Suprapubic skin (tissue), 4 donors: ENCODE measurements at places on chromosomes 4 and X. TPM values are rescaled to one million over a fixed set of nuclear protein-coding genes. Genes with fewer than 3 reads are reported as not detected.

GRCh38 chrX:31038575-31039326 is 33.1 kb downstream of the FTHL17 start:
- no peak for DNase-seq
- no peaks in the 10 kb centered on the region for H3K4me1 ChIP-seq
- H3K27me3 ChIP-seq, result no peaks in the 10 kb centered on the region
- H3K4me3 ChIP-seq, result no peak overlapping the region
- no peaks in the 10 kb centered on the region for H3K36me3 ChIP-seq
- H3K27ac ChIP-seq, result no peak overlapping the region

SSX4B gene
- not detected for total RNA-seq

GRCh38 chrX:67596839-67597790 is 53.3 kb downstream of the AR start:
- H3K27me3 ChIP-seq, result no peaks in the 10 kb centered on the region
- H3K36me3 ChIP-seq, result no peaks in the 10 kb centered on the region
- no peaks in the 10 kb centered on the region for H3K4me1 ChIP-seq
- no peak overlapping the region for H3K27ac ChIP-seq
- DNase-seq, result no peak

GRCh38 chrX:48573690-48574269 is 504 bp upstream of the RBM3 start:
- H3K4me1 ChIP-seq, result peaks cover 19% of the 10 kb centered on the region
- peak overlapping the region; percentile 99 for H3K27ac ChIP-seq
- DNase-seq, result peak; percentile 71
- H3K4me3 ChIP-seq, result peak overlapping the region; percentile 67
- peaks cover 25% of the 10 kb centered on the region for H3K36me3 ChIP-seq

DNA sequence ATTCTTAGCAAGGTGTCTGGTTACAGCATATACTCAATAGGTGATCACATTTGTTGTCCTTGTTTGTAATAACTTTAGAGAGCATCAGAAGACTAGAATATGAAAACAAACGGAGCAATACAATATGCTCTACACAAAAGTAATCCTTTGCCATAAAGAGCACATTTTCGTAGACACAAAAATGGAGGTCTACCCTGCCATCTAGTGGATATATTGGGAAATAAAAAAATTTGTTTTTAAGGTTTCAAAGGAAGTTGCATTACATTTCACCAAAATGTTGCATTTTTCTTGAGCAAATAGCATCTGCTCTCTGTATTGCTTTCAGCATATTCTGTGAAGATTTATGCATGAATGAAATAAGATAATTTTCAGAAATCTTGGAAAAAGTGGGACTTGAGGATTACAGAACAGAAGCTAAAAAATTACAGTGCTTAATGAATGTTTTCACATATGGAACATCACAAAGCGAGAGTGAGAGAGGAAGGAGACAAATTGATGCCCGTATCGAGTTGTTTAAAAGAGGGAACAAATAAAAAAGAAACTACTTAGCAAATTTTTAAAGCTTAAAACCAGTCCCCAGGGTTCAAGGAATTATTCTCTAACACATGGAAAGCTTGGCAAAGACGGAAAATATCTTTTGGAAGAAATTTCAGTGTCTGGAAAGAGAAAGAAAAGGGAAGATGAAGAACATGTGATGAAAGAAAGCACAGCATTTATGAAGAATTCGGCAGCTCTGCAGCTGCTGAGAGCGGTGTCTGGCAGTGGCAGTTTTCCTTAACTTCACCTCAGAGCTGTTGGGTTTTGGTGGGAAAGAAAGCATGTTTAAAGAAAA is 390.1 kb downstream of the ANKRD50 start:
- H3K27ac ChIP-seq, result no peak overlapping the region
- H3K36me3 ChIP-seq, result no peaks in the 10 kb centered on the region
- H3K27me3 ChIP-seq, result no peaks in the 10 kb centered on the region
- no peaks in the 10 kb centered on the region for H3K4me1 ChIP-seq

- DNase-seq, result peak; percentile 77
- no peak overlapping the region for H3K27ac ChIP-seq
- H3K4me3 ChIP-seq, result peak overlapping the region; percentile 46
- no peaks in the 10 kb centered on the region for H3K36me3 ChIP-seq
- H3K27me3 ChIP-seq, result peaks cover 83% of the 10 kb centered on the region
These were observed 639 bp upstream of the SORCS2 start for GRCh38 chr4:7191546-7192251.

ALAS2 gene
- not detected for total RNA-seq

PDLIM3 gene
- 19.8 TPM for total RNA-seq

GCNA gene
- 0.47 TPM for total RNA-seq

- H3K27me3 ChIP-seq, result no peaks in the 10 kb centered on the region
- no peak overlapping the region for H3K4me3 ChIP-seq
- no peak for DNase-seq
- H3K4me1 ChIP-seq, result no peaks in the 10 kb centered on the region
- no peak overlapping the region for H3K27ac ChIP-seq
- H3K36me3 ChIP-seq, result no peaks in the 10 kb centered on the region
These were observed 2.9 kb upstream of the GRPR start for GRCh38 chrX:16120431-16120830.

GRCh38 chrX:154056770-154057241 is 37.1 kb upstream of the IRAK1 start:
- H3K4me3 ChIP-seq, result no peak overlapping the region
- no peaks in the 10 kb centered on the region for H3K36me3 ChIP-seq

PLP1 gene
- 19.4 TPM for total RNA-seq

DNA sequence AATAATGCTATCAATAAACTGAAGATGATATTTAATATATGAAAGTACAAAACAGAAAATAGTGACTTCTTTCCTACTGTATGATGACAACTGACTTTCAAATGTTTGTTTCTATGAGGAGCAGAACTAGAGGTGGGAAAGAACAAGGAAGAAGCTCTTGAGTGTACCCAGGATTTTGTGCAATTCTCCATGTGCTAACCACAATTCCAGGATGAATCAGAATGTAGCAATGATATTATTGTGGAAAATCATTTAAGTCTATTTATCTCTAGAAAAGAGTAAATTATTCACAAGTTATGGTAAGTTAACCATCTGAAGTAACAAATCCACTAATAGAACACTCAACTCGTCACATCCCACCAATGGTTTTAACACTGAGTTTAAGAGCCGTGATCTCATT is 324.1 kb upstream of the EMCN start:
- H3K27ac ChIP-seq, result no peak overlapping the region
- H3K36me3 ChIP-seq, result no peaks in the 10 kb centered on the region
- H3K4me1 ChIP-seq, result no peaks in the 10 kb centered on the region
- DNase-seq, result no peak
- H3K4me3 ChIP-seq, result no peak overlapping the region
- no peaks in the 10 kb centered on the region for H3K27me3 ChIP-seq

GRCh38 chr4:94534401-94535312 is 82.9 kb downstream of the PDLIM5 start:
- no peaks in the 10 kb centered on the region for H3K27me3 ChIP-seq
- DNase-seq, result no peak
- H3K36me3 ChIP-seq, result no peaks in the 10 kb centered on the region
- peak overlapping the region; percentile 58 for H3K27ac ChIP-seq
- H3K4me1 ChIP-seq, result peaks cover 59% of the 10 kb centered on the region
- H3K4me3 ChIP-seq, result no peak overlapping the region

DNA sequence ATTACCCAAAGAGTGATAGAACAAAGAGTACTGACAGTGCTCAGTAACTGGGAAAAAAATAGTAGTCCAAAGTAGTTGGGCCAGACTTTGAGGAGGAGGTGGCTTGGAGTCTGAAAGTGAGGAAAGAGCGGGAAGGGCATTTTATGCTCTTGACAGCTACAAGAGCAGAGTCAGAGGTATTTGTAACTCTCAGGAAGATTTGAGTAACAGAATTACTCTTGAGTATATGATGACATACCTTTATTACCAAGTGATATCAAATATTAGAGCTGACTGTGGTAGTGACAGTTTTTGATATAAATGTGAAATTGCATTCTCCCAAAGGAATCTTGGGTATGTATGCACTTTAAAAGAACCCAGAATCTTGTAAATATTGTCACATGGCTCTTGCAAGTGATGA is 2.2 kb downstream of the SLAIN2 start:
- DNase-seq, result no peak
- peak overlapping the region; percentile 93 for H3K4me3 ChIP-seq
- no peak overlapping the region for H3K27ac ChIP-seq
- peaks cover 57% of the 10 kb centered on the region for H3K4me1 ChIP-seq
- no peaks in the 10 kb centered on the region for H3K27me3 ChIP-seq

RAB40AL gene
- 0.64 TPM for total RNA-seq

GRCh38 chr4:102322736-102323135 is 22.5 kb downstream of the SLC39A8 start:
- H3K4me1 ChIP-seq, result peaks cover 4% of the 10 kb centered on the region
- no peak overlapping the region for H3K27ac ChIP-seq
- DNase-seq, result no peak

DNA sequence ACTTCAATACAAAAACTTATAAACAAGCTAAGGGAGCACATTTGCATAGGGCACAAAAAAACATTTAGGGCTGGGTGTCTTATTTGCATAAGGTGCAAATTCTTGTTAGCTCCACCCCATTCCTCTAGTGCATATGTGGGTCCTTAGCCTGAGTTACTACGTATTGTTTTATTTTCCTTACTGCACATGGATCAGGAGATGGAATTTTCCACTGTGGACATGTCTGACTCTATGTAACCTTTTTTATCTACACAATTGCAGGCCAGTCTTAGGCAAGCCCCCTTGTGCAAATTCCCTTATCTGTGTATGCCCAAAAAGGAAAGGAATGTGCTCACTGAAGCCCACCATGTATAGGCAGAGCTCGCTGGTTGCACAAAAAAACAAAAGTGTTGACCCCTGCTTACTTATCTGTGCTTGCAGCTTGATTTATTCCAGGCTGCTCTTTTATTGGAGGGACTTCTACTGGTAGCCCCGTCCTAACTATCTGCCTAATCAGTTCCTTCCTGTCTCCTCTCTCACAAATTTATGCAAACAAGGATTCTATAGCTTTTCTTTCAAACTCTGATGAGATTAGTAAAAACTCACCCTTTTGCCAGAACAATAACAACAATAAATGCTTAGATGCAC is 359.0 kb upstream of the MAGEB16 start:
- no peak overlapping the region for H3K27ac ChIP-seq
- no peaks in the 10 kb centered on the region for H3K4me1 ChIP-seq
- H3K27me3 ChIP-seq, result no peaks in the 10 kb centered on the region
- DNase-seq, result no peak
- no peaks in the 10 kb centered on the region for H3K36me3 ChIP-seq
- no peak overlapping the region for H3K4me3 ChIP-seq

DNA sequence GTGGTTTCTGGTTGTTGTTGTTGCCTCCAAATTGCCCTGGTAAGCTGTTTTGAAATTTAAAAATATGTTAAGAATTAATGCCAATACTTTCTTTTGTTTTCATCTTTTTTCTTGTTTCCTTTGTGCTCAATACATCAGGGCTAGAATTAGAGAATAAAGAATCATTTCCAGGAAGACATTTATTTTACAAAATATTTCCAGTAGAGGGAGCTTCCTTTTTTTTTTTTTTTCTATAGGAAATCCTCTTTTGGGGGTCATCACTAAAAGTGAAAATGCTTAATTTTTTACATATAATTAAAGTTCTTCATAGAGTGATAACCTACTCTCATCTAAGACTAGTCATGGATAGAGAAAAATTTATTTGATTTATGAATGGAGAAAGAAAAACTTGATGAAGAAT is 2.4 kb downstream of the GLRA3 start:
- H3K4me3 ChIP-seq, result no peak overlapping the region
- no peak for DNase-seq
- peaks cover 7% of the 10 kb centered on the region for H3K4me1 ChIP-seq
- H3K27me3 ChIP-seq, result peaks cover 8% of the 10 kb centered on the region
- no peaks in the 10 kb centered on the region for H3K36me3 ChIP-seq

DNA sequence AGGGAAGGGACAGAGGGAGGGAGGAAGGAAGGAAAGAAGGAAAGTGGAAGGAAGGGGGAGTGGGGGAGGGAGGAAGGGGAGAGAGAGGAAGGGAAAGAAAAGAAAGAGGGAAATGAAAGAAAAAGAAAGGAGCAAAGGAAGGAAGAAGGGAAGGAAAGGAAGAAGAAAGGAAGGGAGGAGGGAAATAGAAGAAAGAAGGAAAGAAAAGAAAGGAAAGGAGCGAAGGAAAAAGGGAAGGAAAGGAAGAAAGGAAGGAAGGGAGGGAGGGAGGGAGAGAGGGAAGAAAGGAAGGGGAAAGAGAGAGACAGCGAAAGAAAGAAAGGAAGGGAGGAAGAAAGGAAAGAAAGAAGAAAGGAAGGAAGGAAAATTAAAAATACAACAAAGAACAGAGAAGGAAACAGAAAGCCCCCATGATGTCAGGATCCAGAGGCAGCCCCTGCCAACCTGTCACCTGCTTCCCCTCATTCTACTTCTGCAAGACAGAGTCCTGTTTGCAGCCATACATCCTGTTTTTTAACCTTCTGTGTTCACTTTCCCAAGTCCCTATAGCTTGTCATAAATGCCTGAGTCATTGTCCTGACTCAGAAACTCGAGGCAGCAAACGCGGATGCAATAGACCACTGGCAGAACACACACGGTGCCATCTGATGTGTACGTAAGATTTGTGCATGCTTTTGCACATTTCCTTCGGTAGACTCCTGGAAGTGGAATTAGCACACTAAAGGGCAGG is 77.0 kb upstream of the C4orf50 start:
- H3K36me3 ChIP-seq, result no peaks in the 10 kb centered on the region
- H3K27ac ChIP-seq, result no peak overlapping the region
- DNase-seq, result no peak
- no peaks in the 10 kb centered on the region for H3K4me1 ChIP-seq
- peaks cover 23% of the 10 kb centered on the region for H3K27me3 ChIP-seq
- no peak overlapping the region for H3K4me3 ChIP-seq

DNA sequence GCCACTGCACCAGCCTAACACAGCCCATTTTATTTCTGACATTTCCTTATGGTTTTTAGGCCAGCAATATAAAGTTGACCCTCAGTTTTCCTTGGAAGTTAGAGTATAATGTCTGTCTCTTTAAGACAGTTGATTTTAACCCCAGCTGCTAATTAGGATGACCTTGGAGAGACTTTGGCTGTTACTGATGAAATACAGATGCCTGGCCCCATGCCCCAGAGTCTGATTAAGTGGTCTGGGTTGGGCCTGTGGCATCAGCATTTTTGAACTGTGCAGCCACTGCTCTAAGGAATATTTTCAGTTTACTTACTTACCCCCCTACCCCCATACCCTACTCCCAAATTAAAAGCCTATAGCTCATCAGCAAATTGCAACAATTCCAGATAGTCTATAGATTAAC is 85.8 kb downstream of the DCLK2 start:
- no peaks in the 10 kb centered on the region for H3K27me3 ChIP-seq
- no peaks in the 10 kb centered on the region for H3K36me3 ChIP-seq
- H3K4me1 ChIP-seq, result no peaks in the 10 kb centered on the region

RNF113A gene
- total RNA-seq, result 13.9 TPM

- no peaks in the 10 kb centered on the region for H3K27me3 ChIP-seq
- no peak for DNase-seq
- peak overlapping the region; percentile 45 for H3K27ac ChIP-seq
- H3K4me3 ChIP-seq, result no peak overlapping the region
- H3K36me3 ChIP-seq, result peaks cover 44% of the 10 kb centered on the region
These were observed 128.7 kb downstream of the AFAP1 start for GRCh38 chr4:7810783-7811535.

DNA sequence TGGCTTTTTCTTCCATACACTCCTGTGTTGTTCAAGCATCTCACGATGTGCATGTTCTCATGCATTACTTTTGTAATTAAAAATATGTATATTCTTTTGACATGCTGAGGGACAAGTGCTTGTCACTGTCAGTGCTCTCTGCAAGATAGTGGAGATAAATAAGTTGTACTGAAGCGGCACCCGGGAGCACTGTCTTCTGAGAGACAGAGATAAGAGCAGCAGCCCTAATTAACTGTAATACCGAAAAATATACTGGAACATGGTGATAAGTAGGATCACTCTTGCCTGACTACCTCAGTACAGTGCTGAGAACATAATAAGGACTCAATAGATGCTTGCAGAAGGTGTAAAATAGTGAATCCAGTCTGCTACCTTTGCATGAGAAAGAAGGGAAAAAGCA is 9.4 kb upstream of the GPR173 start:
- H3K4me1 ChIP-seq, result no peaks in the 10 kb centered on the region
- H3K4me3 ChIP-seq, result no peak overlapping the region
- no peak overlapping the region for H3K27ac ChIP-seq
- DNase-seq, result no peak
